ENCODE measurements at places on chromosomes 5 and 9. TPM values are rescaled to one million over a fixed set of nuclear protein-coding genes. Genes with fewer than 3 reads are reported as not detected.

GPR21 gene
- 0.39 TPM for total RNA-seq

CTXN3 gene
- not detected for total RNA-seq

MAP3K1 gene
- total RNA-seq, result 35.2 TPM

ZCCHC9 gene
- 11.6 TPM for total RNA-seq

PPP1R26 gene
- 11.3 TPM for total RNA-seq

TCERG1 gene
- 18.2 TPM for total RNA-seq

CEL gene
- 0.13 TPM for total RNA-seq

All from dermis microvascular lymphatic vessel endothelial cell (primary cell).